Thoracic aorta (tissue), 2 donors: ENCODE measurements at places on chromosomes 3 and 15.

DNA sequence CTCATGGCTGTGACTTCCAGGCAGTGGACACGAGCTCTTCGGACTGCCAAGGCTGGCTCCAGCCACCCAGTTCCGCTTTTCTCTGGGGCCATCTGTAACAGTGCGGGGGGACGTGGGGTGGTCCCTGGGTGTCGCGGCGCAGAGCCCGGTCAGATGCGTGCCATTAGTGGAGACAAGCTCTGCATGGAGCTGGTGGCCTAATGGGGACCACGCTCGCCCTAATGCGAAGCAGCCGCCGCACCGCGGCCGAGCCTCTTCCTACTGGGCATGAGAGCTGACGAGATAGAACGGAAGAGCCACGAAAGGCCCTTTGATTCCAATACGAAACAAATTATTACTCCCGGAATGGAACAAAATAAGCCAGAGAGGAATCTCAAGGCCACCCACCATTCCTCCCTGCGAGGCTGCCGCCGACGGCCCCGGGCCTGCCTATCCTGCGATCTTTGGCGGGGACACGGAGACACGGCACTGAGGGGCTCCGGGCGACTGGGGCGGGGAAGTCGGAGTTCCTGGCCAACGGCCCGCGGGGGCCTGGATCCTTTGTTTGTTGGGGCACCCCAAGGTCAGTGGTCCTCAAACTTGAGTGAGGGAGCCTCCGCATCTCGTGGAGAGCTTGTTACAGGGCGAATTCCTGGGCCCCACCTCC, 18.1 kb downstream of the FOXL2 start:
- DNase-seq: no peak
- H3K36me3 ChIP-seq: no peaks in the 10 kb centered on the region
- no peak overlapping the region for H3K27ac ChIP-seq
- no peak overlapping the region for H3K4me3 ChIP-seq

DNA sequence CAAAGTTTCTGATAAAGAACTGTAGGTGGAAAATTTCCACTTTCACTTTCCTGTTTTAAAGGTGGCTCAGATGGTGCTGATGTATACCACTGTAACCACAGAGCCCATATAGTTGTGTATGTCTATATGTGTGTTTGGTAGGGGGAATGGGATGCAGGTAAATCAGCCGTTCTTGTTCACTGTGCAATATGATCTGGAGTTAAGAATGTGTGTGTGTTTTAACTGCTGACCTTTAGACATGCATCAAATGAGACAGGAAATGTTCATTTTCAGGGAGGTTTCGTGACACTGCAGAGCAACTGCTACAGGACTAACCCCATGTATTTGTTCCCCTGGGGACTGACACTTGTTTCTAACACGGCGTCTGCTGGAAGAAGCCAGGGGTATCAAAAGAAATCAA, 180.5 kb downstream of the TAFA4 start:
- H3K4me1 ChIP-seq: no peaks in the 10 kb centered on the region
- DNase-seq: no peak
- H3K27ac ChIP-seq: no peak overlapping the region
- H3K27me3 ChIP-seq: no peaks in the 10 kb centered on the region
- no peaks in the 10 kb centered on the region for H3K36me3 ChIP-seq
- H3K4me3 ChIP-seq: no peak overlapping the region

- peaks cover 40% of the 10 kb centered on the region for H3K4me1 ChIP-seq
- H3K27me3 ChIP-seq: no peaks in the 10 kb centered on the region
- peak overlapping the region; percentile 97 for H3K4me3 ChIP-seq
- no peak for DNase-seq
- no peaks in the 10 kb centered on the region for H3K36me3 ChIP-seq
Measured at GRCh38 chr15:99566157-99566897, 543 bp downstream of the MEF2A start.

DNA sequence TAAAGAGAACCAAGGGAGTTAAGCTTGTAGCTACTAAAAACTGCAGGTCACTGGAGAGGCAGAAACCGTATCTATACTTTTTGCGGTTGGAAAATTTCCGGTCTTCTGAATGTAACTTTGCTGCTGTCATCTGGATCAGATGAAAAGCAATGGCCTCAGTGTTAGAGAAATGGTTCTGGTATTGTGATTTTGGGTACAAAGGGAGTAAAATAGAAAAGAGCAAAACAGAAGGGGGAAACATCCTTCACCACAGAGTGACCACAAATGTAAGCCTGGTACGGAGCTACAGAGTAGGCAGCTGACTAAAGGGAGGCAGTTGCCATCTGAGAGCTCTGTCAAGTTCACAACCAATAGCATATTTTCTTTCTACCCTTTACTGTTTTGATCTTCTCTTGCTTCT, 5.6 kb downstream of the CD96 start:
- no peaks in the 10 kb centered on the region for H3K27me3 ChIP-seq
- H3K36me3 ChIP-seq: no peaks in the 10 kb centered on the region
- H3K4me1 ChIP-seq: no peaks in the 10 kb centered on the region
- DNase-seq: no peak
- H3K27ac ChIP-seq: no peak overlapping the region
- no peak overlapping the region for H3K4me3 ChIP-seq

GRCh38 chr3:132659000-132659364, 627 bp downstream of the ACAD11 start:
- H3K27me3 ChIP-seq: no peaks in the 10 kb centered on the region
- H3K4me3 ChIP-seq: peak overlapping the region; percentile 88
- no peaks in the 10 kb centered on the region for H3K36me3 ChIP-seq
- peak overlapping the region; percentile 96 for H3K27ac ChIP-seq

- H3K4me1 ChIP-seq: no peaks in the 10 kb centered on the region
- no peak overlapping the region for H3K27ac ChIP-seq
- DNase-seq: no peak
- no peaks in the 10 kb centered on the region for H3K36me3 ChIP-seq
- H3K27me3 ChIP-seq: no peaks in the 10 kb centered on the region
Measured at GRCh38 chr3:13827699-13828098, 52.2 kb downstream of the WNT7A start.

GRCh38 chr15:93706495-93707292, 524.7 kb upstream of the MCTP2 start:
- H3K4me1 ChIP-seq: no peaks in the 10 kb centered on the region
- no peak for DNase-seq
- no peaks in the 10 kb centered on the region for H3K27me3 ChIP-seq
- H3K4me3 ChIP-seq: no peak overlapping the region

DNA sequence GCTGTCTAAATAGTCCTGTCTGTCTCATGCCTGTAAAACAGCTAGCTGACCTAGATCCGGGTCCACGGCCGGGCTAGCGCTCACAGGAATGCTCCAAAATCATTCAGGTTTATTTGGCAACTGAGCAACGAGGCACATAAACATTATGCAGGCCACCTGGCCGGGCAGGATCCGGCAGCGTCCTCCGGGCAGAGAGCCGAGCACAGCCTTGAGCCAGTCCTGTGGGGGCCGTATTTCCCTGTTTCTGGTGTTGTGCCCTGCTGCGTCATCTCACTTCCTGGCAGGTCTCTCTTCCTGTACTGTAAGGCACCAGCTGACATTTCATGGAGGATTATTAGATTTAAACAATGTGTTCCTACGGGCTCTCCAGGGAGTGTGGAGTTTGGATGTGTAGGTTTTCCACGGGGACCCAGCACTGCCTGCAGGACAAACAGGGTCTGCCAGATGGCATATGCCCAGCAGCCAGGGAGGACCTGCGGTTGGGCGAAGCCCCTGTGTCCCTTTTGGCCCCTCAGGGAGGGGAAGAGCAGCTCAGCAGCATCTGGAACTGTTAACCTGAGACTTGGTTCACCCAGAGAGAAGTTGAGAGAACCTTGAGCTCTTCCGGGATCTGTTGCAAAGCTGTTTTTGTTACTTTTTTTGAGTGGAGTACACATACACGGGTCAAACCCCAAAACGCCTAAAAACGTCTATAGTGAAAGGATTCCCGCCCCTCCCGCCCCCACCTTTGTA, 16.6 kb upstream of the LRRK1 start:
- peak; percentile 30 for DNase-seq
- no peaks in the 10 kb centered on the region for H3K36me3 ChIP-seq
- H3K4me1 ChIP-seq: peaks cover 10% of the 10 kb centered on the region

- H3K4me1 ChIP-seq: no peaks in the 10 kb centered on the region
- no peak for DNase-seq
- no peaks in the 10 kb centered on the region for H3K36me3 ChIP-seq
- H3K27me3 ChIP-seq: no peaks in the 10 kb centered on the region
- H3K27ac ChIP-seq: no peak overlapping the region
- no peak overlapping the region for H3K4me3 ChIP-seq
Measured at GRCh38 chr15:72092006-72092405, 25.9 kb downstream of the MYO9A start.
